ENCODE measurements at places on chromosomes 5 and 9. TPM values are rescaled to one million over a fixed set of nuclear protein-coding genes. Genes with fewer than 3 reads are reported as not detected.

KIF27 gene
- polyA plus RNA-seq = 2.1 TPM

SH3RF2 gene
- polyA plus RNA-seq = not detected

ARSI gene
- not detected for polyA plus RNA-seq

ZFP2 gene
- polyA plus RNA-seq = not detected

UBE2D2 gene
- 341 TPM for polyA plus RNA-seq

EQTN gene
- not detected for polyA plus RNA-seq

FOXD4L6 gene
- polyA plus RNA-seq = not detected

AQP3 gene
- 562 TPM for polyA plus RNA-seq

FRMD3 gene
- polyA plus RNA-seq = not detected

SKIC3 gene
- 48.0 TPM for polyA plus RNA-seq

PCDHA5 gene
- polyA plus RNA-seq = not detected

IRX2 gene
- not detected for polyA plus RNA-seq

Measured in CD4-positive, alpha-beta memory T cell (primary cell).